Pancreas (tissue), 10 donors: ENCODE measurements at places on chromosomes 7 and 10.

GRCh38 chr10:35959252-35959651, 317.2 kb upstream of the FZD8 start:
- no peaks in the 10 kb centered on the region for H3K36me3 ChIP-seq
- DNase-seq: no peak
- H3K27ac ChIP-seq: no peak overlapping the region
- H3K4me1 ChIP-seq: no peaks in the 10 kb centered on the region
- no peaks in the 10 kb centered on the region for H3K27me3 ChIP-seq

DNA sequence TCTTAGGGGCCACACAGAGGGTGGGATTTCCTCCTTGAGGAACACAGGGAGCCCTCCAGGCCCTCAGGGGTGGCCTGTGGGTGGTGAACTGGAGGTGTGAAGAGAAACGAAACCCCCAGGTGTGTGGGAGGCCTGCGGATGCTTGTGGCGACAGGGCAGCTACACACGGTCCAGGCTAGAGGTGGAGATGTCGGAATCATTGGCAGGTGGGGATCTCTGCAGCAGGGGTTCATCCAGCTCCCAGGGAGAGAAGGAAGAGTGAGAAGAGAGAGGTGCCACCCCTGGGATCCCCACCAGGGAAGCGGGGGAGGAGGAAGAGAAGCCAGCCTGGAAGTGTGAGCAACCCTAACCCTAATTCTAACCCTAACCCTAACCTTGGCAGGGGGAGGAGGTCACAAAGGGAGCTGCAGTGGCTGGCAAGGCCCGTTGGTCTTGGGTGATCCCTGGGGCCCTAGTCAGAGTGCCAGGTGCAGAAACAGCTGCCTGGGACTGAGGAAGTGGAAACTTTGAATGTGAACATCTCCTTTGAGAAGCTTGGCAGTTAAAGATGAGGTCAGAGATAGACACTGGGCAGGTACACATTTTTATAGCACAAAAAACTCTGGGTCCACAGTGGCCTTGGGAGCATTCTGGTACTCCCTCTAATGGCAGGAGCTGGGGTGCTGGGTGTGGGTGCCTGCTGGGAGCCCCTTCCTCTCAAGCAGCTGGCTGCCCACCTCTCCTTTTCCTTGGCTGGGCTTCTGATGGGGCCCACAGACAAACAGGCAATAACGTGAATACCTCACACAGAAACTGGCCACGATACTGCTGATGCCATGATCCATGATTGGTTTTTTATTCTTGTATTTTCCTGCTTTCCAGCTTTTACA, 6.8 kb upstream of the AEBP1 start:
- no peak for DNase-seq
- no peaks in the 10 kb centered on the region for H3K4me1 ChIP-seq
- no peak overlapping the region for H3K27ac ChIP-seq
- H3K36me3 ChIP-seq: no peaks in the 10 kb centered on the region
- H3K4me3 ChIP-seq: no peak overlapping the region
- no peaks in the 10 kb centered on the region for H3K27me3 ChIP-seq

GRCh38 chr10:69734797-69735468, 66.8 kb upstream of the COL13A1 start:
- H3K27ac ChIP-seq: no peak overlapping the region
- DNase-seq: no peak
- H3K27me3 ChIP-seq: no peaks in the 10 kb centered on the region
- H3K4me3 ChIP-seq: no peak overlapping the region

DNA sequence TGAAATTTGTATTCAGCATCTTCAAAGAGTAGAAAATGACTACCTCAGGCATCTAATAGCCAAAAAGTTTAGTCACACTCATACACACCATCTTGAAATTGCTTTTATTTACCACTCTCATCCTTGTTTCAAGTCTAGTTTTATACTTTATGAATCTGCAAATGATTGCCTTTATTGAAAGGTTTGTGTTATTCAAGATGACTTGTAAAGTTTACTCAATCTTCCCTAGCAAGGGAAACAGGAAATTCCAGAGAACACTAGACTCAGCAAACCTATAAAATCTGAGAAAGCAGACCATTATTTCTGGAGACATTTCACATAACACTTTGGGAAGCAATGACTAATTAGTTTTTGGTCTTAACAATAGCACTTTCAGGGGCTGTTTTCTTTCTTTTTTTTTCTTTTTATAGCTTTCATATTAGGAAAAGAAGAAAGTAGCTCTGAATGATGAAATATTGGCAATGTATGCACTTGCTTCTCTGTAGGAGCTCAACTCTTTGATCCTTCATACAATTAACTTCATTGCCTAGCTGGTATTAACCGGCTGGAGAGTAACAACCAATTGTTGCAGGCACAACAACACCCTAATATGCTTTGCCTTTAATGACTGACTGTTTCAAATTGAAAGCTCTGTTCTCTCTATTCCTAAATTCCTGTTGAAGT, 68.9 kb upstream of the HDAC9 start:
- DNase-seq: no peak
- no peaks in the 10 kb centered on the region for H3K4me1 ChIP-seq
- no peak overlapping the region for H3K27ac ChIP-seq
- H3K27me3 ChIP-seq: no peaks in the 10 kb centered on the region
- H3K36me3 ChIP-seq: no peaks in the 10 kb centered on the region

GRCh38 chr10:47282005-47282656, 17.9 kb upstream of the GDF10 start:
- no peaks in the 10 kb centered on the region for H3K4me1 ChIP-seq
- H3K27me3 ChIP-seq: no peaks in the 10 kb centered on the region
- H3K27ac ChIP-seq: no peak overlapping the region
- no peak overlapping the region for H3K4me3 ChIP-seq
- DNase-seq: no peak
